A549 treated with DMSO at 1 μM for 4 hours (cell line): ENCODE measurements at places on chromosomes 11 and 22. TPM values are rescaled to one million over a fixed set of nuclear protein-coding genes. Genes with fewer than 3 reads are reported as not detected.

SCN3B gene
- 0.10 to 0.25 TPM (median 0.15 TPM) in 5 replicates for total RNA-seq

ACCS gene
- total RNA-seq, result 14.1 to 18.1 TPM (median 16.4 TPM) in 5 replicates

ANKK1 gene
- total RNA-seq, result 0.07 TPM in 2 of 5 replicates, not detected in the others

SPCS2 gene
- total RNA-seq, result 239 to 309 TPM (median 251 TPM) in 5 replicates

CDHR5 gene
- total RNA-seq, result 0.02 to 0.05 TPM in 2 of 5 replicates, not detected in the others

KCNJ1 gene
- total RNA-seq, result not detected in 5 replicates

OR5D16 gene
- not detected in 5 replicates for total RNA-seq

CRACR2B gene
- total RNA-seq, result 3.1 to 4.7 TPM (median 3.6 TPM) in 5 replicates

MTA2 gene
- total RNA-seq, result 87.0 to 95.9 TPM (median 89.9 TPM) in 5 replicates

SLC22A6 gene
- total RNA-seq, result not detected in 5 replicates

PDHX gene
- 28.5 to 35.3 TPM (median 33.7 TPM) in 5 replicates for total RNA-seq

MAPK12 gene
- total RNA-seq, result 18.6 to 25.1 TPM (median 24.1 TPM) in 5 replicates

HSPB2 gene
- total RNA-seq, result not detected in 5 replicates

CHRDL2 gene
- 3.4 to 5.0 TPM (median 4.5 TPM) in 5 replicates for total RNA-seq

IFITM10 gene
- total RNA-seq, result 0.89 to 1.3 TPM (median 0.94 TPM) in 5 replicates

FJX1 gene
- total RNA-seq, result 34.8 to 44.9 TPM (median 39.0 TPM) in 5 replicates

ACRV1 gene
- total RNA-seq, result not detected in 5 replicates

TBX10 gene
- total RNA-seq, result not detected in 5 replicates

IFITM1 gene
- 0.24 to 1.0 TPM (median 0.52 TPM) in 5 replicates for total RNA-seq

MIOX gene
- 0.09 to 0.14 TPM in 2 of 5 replicates, not detected in the others for total RNA-seq

TTC36 gene
- total RNA-seq, result not detected in 5 replicates

CSNK1E gene
- total RNA-seq, result 91.4 to 102 TPM (median 94.7 TPM) in 5 replicates

SAA1 gene
- 0.24 to 0.55 TPM (median 0.43 TPM) in 4 of 5 replicates, not detected in the other for total RNA-seq

TIGD3 gene
- 0.65 to 1.00 TPM (median 0.86 TPM) in 5 replicates for total RNA-seq

SCGB1D2 gene
- total RNA-seq, result not detected in 5 replicates

PACSIN2 gene
- 66.5 to 72.5 TPM (median 69.2 TPM) in 5 replicates for total RNA-seq

FERMT3 gene
- 0.69 to 3.9 TPM (median 2.0 TPM) in 5 replicates for total RNA-seq

ZNF214 gene
- total RNA-seq, result 0.53 to 1.9 TPM (median 0.95 TPM) in 5 replicates

OR56A5 gene
- total RNA-seq, result not detected in 5 replicates

APOA1 gene
- 0.10 to 0.39 TPM (median 0.12 TPM) in 3 of 5 replicates, not detected in the others for total RNA-seq

MISFA gene
- 1.9 to 2.7 TPM (median 2.3 TPM) in 5 replicates for total RNA-seq

NAALAD2 gene
- total RNA-seq, result 0.02 to 0.03 TPM in 2 of 5 replicates, not detected in the others

TRPC6 gene
- 0.67 to 1.8 TPM (median 1.4 TPM) in 5 replicates for total RNA-seq

RCOR2 gene
- 0.96 to 1.3 TPM (median 1.00 TPM) in 5 replicates for total RNA-seq

MRGPRX3 gene
- total RNA-seq, result 0.10 TPM in 1 of 5 replicates, not detected in the others
